ENCODE measurements at places on chromosomes 11 and 22.
A peak's percentile ranks its signal among the peaks of the same experiment; 100 is the strongest.

DNA sequence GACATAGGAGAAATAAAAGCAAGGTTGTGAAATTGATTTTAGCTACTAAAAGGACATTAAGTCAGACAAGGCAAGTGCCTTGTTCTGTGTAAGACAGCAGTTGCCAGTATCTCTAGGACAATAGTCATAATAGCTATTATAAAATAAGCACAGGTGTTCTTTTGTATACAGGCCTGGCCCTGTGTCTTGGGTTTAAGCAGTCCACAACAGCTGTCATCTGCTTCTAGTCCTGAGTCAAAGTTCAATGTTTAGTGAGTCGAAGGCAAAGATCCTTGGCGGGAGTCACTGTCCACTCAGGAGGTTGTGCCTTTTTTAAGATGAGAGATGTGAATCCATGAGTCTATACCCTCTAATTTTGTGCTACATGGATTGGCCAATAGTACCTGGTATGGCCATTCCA lies 79.5 kb downstream of the SC5D start:
- DNase-seq: no peak

GRCh38 chr11:71078482-71078881 lies 173.9 kb downstream of the SHANK2 start:
- no peak for DNase-seq

DNA sequence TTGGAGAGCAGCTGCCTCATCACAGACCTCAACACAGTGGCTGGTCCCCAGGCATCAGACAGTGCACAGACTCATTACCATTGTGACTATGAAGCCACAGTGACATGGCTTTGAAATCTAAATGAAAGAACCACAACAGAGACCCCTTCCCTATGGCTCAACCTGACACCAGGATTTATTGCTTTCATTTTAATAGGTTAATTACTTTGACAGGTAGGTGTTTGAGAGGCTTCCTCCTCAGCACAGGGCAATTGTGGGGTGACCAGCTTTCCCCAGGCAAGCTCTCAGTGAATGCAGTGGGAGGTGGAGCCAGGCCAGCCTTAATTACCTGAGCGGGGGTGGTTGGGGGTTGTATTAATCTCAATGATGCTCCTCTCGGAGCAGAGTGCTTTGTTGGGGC lies 102.3 kb downstream of the CHST1 start:
- no peak for DNase-seq

- no peak for DNase-seq
Observed at GRCh38 chr22:27473533-27473932, 328.0 kb downstream of the MN1 start.

GRCh38 chr11:61021661-61022212 lies 50.3 kb downstream of the CD6 start:
- DNase-seq: no peak

GRCh38 chr22:45212306-45212709 lies 28.4 kb downstream of the KIAA0930 start:
- peak; percentile 71 for DNase-seq

DNA sequence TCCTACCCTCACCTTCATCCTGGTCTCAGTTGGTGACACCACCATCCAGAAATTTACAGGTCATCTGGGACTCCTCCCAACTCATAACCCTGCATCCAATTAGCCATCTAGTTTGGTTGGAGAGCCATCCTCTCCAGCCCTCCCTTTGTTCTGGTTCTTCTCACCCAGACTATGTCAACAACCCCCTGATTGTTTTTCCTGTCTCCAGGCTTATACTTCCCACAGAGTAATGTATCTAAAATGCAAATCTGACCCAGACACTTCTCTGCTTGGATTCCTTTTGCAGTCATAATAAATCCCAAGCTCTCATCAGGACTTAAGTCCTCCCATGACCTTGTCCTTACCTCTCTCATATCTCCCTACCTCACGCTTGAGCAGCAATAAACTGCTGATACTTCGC lies 3.0 kb downstream of the TTC12 start:
- DNase-seq: no peak

- no peak for DNase-seq
Observed at GRCh38 chr22:38187413-38188212, 6.0 kb upstream of the PLA2G6 start.

- no peak for DNase-seq
Observed at GRCh38 chr11:132971351-132971750, 561.0 kb downstream of the OPCML start.

DNA sequence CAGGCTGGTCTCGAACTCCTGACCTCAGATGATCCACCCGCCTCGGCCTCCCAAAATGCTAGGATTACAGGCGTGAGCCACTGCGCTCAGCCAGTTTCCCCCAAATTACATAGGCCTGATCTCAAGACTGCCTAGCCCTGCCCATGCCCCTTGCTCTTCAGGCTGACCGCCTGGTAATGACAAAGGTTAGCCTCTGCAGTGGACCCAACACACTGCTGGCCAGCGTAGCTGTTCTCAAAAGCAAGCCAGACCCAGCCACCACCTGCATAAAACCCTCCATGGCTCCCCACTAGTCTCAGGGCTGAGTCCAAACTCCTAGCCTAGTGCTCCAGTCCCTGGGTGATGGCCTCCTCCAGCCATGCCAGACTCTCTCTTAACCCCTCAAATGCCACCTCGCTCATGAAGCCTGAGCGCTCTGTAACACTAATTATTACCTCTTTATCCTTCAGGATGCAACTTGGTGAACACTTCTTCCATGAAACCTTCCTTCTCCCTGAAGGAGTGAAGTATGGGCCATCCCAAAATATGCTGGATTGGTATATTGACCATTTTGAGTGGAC lies 836 bp upstream of the RSPH14 start:
- no peak for DNase-seq
